Stimulated activated CD8-positive, alpha-beta memory T cell treated with anti-CD3 and anti-CD28 coated beads, Interleukin-7, amount 100 ng/mL, for 24 hours (primary cell): ENCODE measurements at places on chromosomes 12 and 14.

- no peak for DNase-seq
Measured at GRCh38 chr12:14567351-14568162, at the start of gene PLBD1. PLBD1 (minus strand) TSS chr12:14567883; CDS start chr12:14567696, 187 bp downstream.

DNA sequence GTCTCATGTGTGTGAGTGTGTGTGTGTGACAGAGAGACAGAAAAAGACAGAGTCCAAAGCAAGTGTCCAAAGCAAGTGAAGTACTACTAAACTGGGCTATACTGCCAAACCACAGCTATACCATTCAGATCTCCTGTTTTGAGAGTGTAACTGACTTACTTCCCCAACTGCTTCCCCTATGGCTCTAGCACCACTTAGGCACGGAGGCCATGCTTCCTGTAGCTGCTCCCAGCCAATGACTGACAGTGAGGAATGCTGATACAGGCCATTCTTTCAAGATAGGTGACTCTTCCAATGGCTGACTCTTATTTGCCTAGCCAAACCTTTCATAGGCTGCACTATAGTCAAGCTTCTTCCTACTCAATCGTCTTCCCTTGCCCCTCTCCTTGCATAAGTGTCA lies 393.2 kb downstream of the BCAT1 start:
- DNase-seq = no peak

DNA sequence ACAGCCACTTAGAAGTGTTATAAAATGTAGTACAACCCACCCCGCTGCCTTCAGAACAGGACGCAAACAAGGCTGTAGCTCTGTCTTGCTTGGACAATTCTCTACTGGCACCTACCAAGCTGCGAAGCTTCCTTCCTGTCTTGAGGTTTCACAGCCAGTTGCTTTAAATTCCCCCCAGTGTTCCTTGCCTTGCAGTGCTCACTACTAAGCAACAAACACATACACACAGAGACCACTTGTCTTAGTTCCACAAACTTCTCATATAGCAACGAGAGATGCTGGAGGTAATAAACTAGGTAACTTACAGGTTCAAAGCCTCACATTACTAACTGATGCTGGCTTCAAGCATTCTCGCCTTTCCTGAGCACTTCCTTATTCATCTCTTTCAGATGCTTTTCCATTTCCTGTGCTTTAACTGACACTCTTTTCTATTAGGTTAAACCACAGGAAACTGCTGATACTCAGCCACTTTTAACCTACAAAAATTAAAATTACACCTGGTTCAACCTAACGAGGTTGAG lies 91.5 kb upstream of the PTGDR start:
- DNase-seq = peak; percentile 1

DNA sequence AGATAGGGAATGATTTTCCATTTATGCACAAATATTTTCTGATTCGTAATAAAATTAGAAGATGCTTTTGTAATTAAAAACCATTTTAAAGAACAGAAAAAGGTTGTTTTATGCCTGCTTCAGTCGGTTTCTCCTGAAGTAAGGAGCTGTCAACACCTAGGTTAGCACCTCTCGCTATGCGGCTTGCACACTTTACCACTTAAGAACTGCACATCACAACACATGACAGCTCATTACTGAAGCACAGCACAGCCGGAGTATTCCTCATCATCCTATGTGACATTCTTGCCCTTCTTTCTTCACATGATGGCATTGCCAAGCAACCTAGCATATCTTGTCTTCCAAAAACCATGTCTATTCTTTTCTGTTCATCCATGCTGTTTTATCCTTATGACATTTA lies 5.4 kb upstream of the WIF1 start:
- DNase-seq = no peak

DNA sequence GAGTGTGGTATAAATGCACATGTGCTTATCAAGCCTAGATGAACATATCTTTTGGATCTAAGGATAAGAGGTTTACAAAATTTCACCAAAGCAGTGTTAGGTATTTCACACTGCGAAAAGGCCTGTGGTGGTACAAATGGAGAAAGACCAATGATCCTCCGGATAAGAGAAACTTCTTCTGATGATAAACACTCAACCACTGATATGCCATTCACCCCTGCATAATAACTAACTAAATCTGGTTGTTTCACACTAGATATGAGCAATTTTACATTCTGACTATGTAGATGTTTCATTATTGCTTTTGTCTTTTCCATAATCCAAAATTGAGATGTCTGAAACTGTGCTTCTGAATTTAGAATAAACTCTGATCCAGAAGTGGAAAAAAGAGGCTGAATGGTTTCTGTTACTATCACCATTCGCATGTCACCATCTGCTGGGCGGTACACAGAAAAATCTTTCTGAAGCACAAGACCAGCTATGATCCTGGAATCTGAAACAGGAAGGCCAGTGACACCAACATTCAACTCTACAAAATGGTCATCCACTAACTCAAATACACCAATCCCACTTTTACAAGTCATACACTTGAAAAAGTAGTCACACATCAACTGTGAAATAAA lies 1.3 kb downstream of the BBS10 start:
- no peak for DNase-seq

DNA sequence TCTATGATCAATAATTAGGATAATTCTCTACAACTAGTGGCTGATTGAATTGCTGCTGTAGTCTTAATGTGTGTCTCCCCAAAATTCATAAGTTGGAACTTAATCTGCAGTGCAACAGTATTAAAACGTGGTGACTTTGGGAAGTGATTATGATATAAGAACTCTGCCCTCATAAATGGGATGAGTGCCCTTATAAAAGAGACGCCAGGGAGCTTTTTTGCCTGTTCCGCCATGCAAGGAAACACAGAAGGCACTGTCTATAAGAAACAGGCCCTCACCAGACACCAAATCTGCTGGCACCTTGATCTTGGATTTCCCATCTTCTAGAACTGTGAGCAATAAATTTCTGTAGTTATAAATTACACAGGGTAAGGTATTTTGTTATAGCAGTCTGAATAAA lies 161.0 kb downstream of the ALX1 start:
- DNase-seq = no peak

DNA sequence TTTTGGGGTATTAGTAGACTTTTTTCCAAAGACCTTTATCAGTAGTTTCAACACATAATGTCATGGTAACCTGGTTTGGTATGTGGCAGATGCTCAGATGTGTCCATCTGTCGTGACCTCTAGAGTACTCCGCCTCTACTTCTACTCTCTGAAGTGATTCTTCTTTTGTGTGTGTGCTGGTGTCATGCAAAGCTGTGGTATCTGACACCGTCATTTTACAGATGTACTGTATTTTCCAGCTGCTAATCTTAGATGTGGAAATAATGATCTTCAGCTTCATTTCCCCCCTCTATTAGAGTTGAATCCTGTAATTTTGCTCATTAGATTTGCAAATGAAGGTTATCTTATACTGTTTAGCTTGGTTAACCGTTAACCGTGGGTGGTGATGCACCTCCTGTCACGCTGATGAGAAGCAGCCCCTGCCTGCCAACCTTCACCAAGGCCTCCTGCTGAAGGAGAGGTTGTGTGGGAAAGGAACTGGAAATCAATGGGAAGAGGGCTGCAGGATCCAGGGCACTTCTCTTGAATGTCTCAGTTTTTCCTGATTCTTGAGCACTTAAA lies 222.4 kb upstream of the AMIGO2 start:
- DNase-seq = no peak

DNA sequence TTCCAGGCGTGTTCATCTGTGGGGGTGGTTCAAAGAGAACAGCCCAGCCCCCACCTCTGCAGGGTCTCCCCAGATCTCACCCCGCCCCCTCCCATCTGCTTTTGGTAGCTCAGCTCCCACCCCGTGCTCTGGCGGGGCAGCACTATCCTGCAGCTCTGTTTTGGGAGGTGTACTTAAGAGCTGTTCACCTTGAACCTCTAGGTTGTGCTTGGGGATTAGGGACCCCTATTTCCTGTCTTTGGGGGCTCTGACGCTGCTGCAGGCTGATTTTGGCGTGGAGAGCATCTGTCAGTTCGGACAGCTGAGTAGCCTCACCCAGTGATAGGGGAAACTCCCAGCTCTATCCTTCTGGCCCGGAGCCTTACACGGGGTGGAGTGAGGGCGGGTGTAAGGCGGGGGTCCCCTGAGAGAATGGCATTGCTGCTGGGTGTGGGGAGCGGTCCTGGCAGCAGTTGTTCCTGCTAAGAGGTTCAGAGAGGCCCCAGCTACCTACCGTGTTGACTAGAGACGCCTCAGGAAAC lies 765 bp downstream of the TMEM120B start:
- no peak for DNase-seq

DNA sequence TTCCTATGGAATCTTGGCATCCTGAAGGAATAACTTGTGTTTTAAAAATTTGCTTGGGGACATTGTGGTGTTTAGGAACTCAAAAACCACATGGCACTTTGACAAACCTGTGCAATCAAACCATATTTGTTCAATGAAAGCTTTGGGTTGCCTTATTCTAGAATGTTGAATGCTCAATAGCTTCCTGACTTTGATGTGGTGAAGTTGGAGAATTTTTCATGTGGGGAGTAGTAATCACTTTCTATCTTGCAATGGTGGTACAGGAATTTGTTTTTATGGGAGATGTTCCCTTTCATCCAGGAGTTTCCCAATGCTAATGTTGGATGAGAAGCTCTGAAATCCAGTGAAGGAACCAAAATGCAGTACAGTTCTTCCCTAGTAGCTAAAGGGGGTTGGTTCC lies 42.2 kb upstream of the LDHB start:
- no peak for DNase-seq

GRCh38 chr12:46507766-46508165 lies 135.2 kb upstream of the SLC38A2 start:
- no peak for DNase-seq

DNA sequence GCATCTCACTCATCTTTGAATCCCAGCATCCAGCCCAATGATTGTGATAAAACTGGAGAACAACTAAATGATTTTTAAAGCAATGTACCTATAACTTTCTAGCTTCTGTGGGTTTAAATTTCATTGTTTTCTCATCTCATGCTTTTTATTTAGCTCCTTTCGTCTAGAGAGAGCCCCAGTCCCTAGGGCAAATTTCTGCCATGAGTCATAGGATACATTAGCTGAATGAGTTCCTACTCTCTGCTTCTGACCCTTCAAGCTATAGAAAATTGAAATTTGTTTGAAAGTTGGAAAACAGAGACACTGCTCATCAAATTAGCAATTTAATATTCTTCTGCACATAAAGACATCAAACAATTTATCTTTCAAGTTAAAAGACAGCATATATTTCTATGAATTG lies 113.9 kb downstream of the KIF21A start:
- DNase-seq = no peak

DNA sequence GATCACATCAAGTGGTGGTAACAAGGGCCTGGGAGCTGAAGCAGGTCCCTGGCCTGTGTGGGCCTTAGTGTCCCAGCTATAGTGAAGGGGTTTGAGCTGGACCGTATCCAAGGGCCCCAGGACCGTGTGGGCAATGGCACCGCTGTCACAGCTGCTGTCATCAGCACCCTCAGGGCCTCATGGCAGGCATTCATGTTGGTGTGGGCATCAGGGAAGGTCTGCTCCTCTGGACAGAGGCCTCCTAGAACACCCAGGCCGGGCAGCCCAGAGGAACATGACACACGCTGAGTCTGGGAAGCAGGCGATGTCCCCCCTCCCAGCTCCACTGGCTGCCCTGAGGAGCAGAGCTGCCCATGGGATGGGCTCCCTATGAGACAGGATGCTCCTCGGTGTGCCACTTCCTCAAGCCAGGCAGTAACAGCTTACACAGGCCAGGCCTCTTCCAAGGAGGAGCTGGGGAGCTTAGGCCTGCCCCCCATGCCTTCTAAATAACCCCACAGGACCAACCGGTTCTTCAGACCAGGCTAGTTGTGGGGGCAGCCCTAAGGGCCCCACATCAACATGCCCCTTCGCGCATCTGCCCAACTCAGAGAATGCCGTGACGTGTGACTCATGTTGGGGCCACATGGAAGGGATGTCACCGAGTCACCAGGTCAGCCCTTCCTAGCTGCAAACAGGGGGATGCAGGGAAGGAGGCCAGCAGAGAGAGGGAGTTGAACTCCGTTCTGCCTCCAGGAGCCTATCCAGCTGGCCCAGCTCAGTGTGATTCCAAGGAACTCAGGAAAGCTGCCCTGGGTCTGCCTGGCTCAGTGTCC lies 80.4 kb downstream of the PITPNM2 start:
- no peak for DNase-seq

- DNase-seq = no peak
Measured at GRCh38 chr14:76484355-76484754, 108.4 kb downstream of the ESRRB start.

GRCh38 chr14:29823816-29824215 lies 103.8 kb downstream of the PRKD1 start:
- no peak for DNase-seq

DNA sequence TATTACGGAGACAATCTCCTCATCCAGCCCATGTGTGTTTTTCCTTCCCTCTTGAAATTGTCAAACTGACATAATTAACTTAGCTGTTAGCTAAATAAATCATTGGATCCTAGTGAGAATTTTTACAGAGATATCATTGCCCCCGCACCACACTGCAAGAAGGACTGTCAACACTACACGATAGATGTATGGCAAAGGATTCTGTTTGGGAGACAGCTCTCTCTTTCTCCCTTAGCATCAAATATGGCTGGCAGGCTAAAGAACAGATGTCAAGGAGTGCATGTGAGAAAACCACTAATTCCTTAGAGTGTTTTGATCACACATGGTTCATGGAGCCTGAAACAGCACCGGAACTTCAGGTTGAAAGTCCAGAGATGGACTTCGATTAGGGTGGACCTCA lies 136.8 kb downstream of the KCNA5 start:
- no peak for DNase-seq

GRCh38 chr14:69637503-69638031 lies 26.2 kb downstream of the SUSD6 start:
- DNase-seq = no peak

- DNase-seq = no peak
Measured at GRCh38 chr12:62692884-62693283, 226.3 kb downstream of the MON2 start.

DNA sequence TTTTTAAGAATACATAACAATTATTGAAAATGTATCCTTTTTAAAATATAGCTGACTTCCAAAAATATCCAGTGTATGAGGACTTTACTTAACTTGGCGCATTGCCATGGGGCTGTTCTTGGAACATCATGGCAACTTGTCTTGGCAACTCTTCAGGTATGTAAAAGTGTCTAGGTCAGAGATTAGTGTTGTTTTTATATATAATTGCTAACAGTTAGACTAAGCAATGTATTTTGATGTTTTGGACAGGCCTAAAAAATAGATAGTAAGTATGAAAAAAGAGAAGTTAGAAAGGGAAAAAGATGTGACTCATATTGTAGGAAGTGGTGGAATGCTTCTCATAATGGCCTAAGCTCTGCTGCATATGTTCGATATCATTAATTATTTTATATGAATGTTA lies 70.9 kb downstream of the MON2 start:
- DNase-seq = no peak

- DNase-seq = no peak
Measured at GRCh38 chr14:37545174-37545573, 49.9 kb downstream of the FOXA1 start.
